ENCODE measurements at places on chromosomes 5 and 9.

DNA sequence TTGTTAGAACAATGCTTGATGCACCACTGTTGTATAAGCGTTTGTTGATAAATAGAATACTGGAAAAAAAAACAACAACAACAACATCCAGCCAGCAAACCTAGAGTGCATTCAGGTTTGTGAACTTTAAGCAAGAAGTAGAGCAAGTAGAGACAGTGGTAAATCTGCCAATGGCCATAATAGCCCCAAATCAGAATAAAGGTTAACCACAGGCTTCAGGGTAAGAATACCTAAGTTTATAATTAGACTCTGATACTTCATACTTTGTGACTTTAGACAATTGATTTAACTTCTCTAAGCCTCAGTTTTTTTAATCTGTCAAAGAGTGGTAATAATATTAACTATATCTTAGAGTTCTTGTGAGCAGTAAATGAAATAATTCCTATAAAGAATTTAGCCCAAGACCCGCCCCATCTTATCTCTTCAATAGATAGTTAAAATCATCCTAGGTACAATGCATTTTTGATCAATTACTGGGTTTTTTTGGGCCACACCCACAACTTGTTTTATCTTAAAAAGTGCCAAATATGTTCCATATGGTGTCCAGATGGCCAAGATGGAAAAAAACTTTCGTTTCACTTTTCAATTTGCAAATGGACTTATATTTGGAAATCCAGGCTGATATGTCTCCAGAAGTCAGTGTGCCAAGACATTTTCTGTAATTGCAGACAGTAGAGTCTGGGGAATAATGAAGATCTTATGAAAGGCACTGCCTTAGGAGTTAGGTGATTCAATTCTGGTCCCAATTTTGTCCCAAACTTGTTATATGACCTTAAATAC lies 24.5 kb upstream of the DPYSL3 start:
- DNase-seq = no peak

GRCh38 chr9:127283917-127284497 lies 19.4 kb downstream of the GARNL3 start:
- DNase-seq = peak; percentile 16

- DNase-seq = no peak
These were observed 115.8 kb downstream of the DPYSL3 start for GRCh38 chr5:147393874-147394672.

DNA sequence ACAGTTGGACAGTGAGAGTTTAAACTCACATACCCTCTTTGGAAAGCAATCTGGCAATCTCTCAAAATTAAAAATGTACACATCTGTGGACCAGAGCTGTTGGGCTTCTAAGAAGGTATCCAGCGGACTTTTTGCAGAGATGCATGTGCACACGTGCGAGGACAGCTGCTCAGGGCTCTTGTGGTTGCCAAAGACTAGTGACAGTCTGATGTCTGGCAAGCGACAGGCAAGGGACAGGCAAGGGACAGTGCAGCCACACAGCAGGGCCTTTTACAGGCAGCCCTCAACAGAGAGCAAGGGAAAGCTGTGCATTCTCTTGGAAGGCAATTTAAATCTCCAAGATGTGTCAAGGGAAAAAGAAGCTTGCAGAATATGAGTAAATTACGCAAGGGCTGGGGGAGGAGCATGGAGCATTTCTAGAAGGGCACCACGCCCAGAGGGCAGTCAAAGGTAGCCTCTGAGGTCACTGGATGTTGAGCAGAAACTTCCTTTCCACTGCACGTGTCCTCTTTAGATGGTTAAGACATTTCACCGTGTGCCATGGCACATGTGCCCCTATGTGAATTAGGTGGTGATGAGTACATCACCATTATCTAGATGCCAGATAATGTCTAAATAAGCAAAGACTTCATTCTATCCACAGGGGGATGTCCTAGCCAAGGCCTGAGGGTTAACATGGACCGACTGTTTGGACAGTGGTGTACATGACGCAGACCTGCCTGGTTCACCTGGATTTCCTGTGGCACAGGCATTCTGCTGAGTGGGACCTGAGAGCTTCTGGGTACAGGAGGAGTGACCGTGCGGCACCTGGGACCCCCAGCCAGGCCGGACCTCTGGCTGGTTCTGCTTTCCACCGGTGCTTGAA lies 9.1 kb downstream of the GFPT2 start:
- no peak for DNase-seq

DNA sequence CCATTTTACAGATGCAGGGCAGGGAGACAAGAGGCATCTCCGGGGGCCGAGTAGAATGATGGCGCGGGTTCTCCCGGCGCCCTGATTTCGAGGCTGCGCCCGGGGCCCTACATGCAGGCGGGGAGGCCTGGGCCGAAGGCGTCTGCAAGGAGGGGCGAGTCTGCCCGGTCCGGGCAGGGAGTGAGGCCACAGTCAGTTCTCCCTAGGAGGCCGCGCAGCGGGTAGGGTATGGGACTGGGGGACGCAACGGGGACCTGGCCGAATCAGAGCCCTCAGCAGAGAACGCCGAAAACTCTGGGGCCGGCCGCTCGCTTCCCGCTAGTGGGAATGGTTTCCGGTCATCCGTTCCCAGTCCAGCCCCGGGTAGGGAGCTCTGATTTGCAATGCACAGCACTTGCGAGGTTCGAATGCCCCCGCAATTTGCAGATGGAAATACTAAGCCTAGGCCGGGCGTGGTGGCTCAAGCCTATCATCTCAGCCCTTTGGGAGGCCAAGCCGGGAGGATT lies 6.4 kb downstream of the TLX3 start:
- DNase-seq = no peak

GRCh38 chr9:110008663-110009062 lies 199.3 kb downstream of the C9orf152 start:
- no peak for DNase-seq

DNA sequence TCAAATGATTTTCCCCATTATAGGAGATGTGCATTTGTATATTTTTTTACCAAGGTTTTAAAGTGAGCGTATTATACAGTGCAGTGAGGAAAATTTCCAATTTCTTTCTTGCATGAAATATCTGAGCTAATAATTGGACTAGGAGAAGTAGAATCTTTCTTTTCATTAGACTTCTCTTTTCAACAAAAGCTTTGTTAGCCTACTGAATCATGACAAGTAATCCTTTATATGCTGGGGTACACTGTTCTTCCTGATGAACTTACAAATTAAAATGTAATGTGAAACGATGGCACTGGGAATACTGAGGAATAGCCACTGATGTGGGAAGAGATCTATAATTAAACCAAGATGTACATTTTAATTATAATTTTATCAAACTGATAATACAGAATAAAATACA lies 829.6 kb downstream of the PTPRD start:
- no peak for DNase-seq

- no peak for DNase-seq
These were observed 11.7 kb upstream of the DENND1A start for GRCh38 chr9:123941524-123942070.

DNA sequence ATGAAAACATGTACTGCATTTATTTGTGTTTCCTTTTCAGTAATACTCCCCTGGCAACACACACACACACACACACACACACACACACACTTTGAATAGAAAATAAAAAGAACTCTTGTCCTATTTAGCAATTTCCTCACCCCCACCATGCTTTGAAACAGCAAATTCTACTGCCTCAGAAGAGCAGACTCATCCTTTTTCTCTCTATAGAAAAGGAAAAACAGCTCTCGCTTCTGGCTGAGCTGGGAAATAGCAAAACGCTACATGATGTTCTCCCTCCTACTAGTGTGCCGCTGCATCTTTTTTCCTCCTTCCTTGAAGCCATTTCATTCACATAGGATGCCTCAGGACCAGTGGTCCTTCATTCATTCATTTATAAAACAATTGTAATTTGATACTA lies 453.6 kb downstream of the CSNK1G3 start:
- DNase-seq = no peak

DNA sequence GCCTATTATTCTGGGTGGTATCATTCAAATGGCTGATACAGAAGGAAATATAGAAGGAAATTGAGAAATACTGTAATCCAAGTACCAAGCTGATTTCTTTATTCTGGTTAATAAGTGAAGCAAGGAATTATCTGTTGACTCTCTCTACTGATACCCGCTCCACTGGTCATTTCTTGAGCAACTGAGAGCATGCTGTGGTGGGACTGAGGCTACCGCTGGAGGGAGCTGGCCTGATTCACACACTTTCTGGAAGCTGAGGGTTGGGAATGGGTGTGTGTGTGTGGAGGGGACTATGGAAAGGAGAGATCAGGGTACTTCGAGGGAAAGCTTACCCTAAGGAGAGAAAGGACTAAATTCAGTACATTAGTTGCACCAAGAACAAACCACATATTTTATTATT lies 104.1 kb downstream of the UGCG start:
- no peak for DNase-seq

DNA sequence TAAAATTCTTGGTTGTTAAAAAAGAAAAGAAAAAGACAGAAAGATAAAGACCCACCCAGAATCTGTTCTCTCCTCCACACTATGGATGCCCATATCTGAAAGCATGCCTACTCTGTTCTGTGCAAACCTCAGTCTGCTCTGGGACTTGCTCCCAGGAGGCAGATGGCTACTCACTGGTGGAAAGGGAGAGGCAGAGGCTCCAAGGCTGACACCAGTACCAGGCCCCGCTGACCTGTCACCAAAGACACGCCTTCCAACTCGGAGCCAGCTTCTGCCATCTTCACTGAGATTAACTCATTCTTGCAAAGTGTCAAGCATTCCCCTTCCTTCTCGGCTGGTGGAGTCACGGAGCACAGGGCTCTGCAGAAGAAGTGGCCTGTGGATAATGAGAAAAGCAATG lies 21.6 kb downstream of the SH3TC2 start:
- no peak for DNase-seq

GRCh38 chr5:66769839-66770617 lies 173.8 kb downstream of the MAST4 start:
- no peak for DNase-seq

- DNase-seq = peak; percentile 18
These were observed 52.7 kb upstream of the TJP2 start for GRCh38 chr9:69121155-69122081.

DNA sequence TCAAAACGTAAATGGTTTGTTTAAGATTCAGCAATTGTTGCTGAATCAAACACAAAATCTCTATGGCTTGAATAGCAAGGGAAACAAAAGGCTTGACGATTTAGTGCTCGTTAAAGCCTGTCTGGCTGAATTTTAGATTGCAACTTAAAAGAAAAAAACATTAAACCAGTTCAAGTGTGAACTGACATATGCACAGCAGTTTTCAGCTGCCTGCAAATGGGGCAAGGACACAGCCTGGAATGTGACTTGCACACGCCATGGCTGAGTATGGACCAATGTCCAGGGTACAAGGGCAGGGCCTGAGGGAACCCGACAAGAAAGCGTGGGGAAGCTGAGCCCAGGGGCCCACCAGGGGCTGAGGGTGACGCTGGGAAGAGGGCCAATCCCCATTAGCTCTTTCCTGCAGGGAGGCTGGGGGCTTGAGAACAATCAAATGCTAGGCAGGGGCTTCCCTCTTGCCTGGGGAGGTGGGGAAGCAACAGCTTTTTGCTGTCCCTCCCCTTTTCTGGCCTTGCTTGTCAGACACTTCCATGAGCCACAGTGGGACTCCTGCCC lies 89.6 kb upstream of the LRRTM2 start:
- DNase-seq = no peak

DNA sequence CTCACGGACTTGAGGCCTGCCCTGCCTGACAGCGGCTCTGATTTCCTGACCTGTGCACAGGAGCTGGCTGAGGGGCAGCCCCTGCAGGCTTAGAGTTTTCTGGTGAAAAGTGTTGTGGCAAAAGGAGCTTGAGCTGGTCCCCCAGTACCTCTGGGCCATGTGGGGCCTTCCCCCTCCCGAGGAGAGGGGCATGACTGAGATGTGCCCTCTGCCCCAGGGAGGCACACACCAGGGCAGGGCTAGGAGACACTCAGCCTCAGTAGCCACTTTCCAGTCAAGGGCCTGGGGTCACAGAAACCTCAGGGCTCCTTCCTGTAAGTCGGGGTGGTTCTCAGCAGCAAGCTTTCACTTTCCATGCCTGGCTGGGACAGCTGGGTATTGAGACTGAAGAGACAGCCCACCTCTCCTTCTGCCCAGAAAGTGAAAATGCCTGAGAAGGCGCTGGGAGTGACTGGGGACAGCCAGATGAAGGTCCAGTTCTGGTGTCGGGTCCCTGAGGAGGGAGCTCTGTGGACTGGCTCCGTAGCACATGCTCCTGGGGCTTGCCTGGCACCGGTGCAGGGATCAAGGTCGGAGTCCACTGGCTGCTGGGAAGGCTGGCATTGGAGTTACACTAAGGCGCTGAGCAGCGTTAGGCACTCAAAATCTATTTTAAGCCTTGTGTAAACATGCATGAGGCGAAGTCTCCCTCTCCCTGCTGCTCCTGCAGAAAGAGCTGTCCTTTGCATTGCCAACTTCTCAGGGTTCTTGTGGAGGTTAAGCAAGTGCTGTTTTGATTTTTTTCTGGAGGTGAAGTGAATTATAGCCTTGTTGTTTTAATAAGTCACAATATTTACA lies 394.9 kb downstream of the GADD45G start:
- DNase-seq = peak; percentile 31

DNA sequence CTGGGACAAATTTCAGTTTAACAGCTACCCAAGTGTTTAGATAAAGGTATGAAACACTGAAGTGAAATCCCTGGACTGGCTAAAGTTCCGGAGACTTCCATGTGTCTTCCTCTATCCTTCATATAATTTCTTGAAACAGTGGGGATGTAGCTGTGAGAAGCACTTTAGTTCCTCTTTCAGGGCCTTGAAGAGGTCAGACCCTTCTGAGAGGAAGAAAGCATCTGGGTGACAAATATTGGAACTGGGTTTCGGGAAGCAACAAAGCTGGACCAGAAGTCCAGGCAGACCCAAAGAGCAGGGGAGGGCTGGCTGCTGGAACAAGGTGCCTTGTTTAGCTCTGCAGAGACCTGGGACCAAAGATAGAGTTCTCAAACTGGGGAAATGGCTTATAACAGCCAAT lies 75.4 kb upstream of the ZFAND5 start:
- DNase-seq = no peak

DNA sequence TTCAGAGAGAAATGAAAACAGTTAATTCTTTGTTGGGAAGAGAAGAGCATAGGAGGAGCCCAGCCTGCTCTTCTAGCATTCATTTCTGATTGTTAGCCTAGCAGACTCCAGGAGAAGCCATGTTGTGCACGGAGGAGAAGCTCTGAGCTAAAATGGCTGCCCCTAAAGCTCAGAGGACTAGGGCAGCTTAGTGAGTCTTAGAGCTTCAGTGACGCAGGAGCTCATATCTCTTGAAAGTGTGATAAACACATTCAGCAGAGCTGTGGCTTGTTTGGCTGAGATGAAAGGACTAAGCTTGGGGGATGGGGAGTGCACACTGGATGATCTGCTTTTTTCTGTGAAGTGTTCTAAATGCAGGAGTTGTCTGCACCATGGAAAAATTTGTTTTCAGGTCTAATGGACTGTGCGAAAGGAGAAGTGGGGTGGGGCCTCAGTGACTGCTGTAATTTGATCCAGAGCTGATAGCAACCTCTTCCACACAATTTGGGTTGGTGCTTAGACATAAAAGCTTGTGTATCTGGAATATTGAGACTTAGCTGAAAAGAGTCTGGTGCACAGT lies 58.5 kb downstream of the ZNF462 start:
- DNase-seq = peak; percentile 9

DNA sequence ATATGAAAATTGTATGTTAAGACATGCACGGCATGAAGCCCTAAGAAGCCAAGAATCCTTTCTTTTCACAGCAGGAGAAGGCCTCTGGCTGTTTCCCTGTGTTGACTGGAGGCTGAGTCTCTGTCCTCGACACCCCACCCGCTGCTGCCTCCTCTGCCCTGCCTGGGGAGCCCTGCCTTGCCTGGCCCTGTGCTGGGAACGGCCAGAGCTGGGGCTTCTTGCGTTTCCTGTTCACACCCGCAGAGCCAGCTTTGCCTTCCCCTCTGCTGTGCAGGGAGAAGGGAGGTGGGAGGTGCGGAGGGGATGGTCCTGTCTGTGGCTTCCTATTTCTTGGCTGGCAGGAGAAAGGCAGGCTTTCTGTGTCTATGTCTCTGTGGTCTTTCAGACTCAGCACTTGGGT lies 6.9 kb upstream of the GMCL2 start:
- DNase-seq = no peak
